ENCODE measurements at places on chromosomes 12 and 14.

DNA sequence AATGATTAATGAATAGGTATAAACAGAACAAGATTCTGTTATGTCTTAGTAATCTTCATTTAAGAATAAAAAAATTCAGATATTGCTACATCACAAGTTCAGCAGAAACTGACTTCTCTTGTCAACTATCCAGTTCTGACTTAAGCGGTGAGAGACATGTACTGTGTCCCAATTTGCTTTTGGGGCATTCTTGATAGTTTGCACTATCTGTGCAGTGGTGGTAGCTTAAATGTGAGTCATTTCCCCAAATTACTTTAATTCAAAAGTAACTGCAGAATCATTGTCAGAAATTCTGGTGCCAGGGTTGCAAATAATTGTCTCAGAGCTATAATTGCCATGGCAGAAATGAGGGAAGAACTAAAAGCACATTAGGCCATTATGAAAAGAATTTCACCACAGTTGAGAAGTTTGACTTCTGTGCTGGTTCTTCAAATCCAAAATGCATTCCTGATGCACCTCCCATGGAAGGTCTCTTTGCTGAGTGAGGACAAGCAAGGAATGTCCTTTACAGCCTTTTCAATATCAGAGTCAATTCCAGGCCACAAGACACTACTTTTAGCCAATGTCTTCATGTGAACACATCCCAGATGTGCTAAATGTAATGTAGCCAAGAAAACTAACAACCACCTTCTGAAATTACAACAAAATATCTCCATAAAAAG is 304.7 kb downstream of the SSPN start:
- no peak for DNase-seq

DNA sequence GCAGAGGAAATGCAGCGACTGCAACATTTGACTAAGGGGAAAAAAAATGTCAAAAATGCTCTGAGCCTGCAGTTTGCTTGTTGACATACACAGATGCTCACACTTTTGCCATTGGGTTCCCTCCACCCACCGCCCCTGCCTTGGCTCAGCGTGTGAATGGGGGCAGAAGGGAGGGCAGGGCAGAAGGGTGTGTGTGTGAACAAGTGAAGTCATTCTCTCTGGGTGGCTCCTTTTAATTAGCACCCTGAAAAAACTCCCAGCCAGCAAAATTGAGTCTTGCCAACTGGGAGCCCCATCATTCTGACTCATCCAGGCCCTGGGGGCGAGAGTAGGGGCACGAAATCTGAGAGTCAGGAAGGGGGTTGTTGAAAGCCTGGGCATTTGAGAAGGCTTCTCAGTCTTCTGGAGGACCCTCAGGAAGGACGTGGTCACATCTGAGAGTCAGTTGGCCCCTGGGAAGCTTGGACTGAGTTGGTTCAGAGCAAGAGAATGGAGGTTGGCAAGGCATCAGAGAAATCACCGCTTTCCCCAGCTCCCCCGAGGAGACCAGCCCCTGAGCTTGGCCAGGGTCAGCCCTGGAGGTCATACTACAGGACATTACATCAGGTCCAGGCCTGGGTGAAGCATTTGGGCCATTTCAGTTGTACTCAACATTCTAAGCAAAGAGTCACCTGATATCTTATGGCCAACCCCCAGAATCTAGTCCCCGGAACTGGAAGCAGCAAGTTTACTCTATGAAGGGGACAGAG is 22.7 kb upstream of the KRT78 start:
- DNase-seq, result no peak

GRCh38 chr12:124453419-124454351 is 113.7 kb downstream of the NCOR2 start:
- DNase-seq, result peak; percentile 76

DNA sequence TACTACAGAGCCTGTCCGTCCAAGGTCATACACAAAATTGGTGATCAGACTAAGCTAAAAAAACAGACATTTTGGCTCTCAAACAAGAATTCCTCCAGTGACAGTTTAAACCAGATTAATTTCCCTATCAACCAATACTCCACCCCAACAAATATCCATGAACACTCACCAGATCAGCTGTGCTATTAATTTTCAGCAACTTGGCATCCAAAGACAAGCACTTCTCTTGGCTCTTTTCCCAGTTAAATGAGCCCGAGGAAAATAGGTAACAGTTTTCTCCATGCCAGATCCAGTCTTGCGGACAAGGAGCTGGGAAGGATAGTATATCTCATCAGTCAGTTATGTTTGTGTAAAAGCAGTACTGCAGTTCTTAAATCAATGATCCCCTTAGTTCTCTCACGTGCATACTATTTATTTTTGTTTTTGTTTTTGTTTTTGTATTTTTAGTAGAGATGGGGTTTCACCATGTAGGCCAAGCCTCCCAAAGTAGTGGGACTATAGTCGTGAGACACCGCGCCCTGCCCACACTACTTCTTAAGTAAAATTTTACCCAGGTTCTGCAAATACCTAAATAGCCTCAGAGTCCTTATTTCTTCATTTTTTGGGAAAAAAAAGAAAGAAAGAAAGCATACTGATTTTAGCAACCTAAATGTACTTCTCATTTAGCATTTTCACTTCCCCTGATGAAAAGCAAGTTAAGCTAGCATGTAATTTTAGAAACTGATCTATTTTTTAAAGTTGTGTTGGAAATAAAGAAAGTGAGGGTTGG is 11.1 kb downstream of the OLR1 start:
- no peak for DNase-seq

DNA sequence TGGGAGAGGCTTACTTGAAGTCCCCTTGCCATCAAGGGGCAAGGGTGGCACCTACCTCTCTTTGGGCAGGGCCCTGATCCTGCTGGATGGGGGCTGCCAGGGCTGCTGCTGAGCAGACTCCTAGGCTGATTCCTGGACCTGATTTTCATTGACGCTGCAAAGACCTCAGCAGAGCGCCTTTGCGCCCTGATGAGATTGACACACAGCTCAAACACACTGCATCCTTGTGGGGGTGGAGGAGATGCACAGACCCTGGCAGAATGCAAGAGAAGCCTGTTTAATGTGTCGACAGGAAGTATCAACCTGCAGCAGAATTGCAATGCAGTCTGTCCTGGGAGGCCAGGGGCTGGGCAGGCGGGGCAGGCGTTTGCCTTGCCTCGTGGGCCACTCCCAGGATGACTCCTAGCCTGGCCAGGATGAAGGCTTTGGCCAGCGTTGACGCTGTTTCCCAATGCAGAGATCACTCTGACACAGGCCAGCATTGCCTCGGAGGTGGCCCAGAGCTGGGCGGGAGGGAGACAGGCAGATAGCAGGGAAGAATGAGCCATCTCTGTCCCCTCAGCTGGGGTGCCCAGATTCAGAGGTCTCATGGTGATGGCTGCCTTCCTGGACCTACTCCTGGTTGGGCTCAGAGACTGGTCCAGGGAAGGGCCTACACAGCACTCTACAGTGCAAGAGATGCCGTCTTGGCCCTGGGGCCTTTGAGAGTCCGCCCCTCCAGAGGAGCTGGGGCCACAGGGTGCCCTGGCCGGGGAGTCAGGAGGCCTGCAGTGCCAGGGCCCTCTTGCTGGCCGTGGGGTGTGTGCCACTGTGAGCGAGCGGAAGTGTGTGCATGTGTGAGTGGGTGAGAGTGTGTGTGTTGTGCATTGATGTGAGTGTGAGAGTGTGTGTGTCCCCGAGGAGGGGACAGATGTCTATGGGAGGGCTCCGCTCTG is 108.3 kb downstream of the KIF26A start:
- no peak for DNase-seq

- peak; percentile 11 for DNase-seq
Measured at GRCh38 chr14:23910101-23910875, 43.3 kb upstream of the DHRS4 start.

DNA sequence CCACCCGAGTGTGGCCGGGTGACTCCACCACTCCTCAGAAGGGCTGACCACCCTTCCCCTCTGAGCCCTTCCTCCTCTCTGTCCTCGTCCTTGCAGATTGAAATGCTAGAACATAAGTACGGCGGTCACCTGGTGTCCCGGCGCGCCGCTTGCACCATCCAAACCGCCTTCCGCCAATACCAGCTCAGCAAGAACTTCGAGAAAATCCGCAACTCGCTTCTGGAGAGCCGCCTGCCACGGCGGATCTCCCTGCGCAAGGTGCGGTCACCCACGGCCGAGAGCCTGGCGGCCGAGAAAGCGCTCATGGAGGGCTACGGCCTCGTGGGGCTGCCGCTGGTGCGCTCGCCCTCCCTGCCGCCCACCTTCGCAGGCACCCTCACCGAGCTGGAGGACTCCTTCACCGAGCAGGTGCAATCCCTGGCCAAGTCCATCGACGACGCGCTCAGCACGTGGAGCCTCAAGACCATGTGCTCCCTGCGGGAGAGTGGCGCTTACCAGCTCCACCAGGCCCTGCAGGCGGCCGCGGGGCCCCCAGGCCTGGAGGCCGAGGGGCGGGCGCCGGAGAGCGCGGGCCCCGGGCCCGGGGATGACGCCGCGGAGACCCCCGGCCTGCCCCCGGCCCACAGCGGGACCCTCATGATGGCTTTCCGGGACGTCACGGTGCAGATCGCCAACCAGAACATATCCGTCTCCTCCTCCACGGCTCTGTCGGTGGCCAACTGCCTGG is 71.8 kb downstream of the IQSEC3 start:
- DNase-seq, result no peak

DNA sequence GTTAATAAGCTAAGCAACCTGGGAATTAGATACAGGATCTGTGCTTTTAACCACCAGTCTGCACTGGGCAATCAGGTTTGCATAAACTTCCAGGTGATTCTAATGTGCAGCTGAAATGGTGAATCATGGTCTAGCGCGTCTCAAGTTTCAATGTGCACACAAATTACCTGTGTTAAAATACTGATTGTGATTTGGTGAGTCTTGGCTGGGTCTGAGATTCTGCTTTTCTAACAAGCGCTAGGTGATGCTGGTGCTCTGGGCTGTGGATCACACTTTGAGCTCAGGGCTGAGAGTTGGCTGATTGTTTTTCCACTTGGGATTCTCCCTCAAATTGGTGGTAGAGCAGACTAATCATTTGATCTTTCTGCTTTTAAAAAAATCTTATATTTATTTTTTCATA is 124.8 kb downstream of the C12orf75 start:
- no peak for DNase-seq

DNA sequence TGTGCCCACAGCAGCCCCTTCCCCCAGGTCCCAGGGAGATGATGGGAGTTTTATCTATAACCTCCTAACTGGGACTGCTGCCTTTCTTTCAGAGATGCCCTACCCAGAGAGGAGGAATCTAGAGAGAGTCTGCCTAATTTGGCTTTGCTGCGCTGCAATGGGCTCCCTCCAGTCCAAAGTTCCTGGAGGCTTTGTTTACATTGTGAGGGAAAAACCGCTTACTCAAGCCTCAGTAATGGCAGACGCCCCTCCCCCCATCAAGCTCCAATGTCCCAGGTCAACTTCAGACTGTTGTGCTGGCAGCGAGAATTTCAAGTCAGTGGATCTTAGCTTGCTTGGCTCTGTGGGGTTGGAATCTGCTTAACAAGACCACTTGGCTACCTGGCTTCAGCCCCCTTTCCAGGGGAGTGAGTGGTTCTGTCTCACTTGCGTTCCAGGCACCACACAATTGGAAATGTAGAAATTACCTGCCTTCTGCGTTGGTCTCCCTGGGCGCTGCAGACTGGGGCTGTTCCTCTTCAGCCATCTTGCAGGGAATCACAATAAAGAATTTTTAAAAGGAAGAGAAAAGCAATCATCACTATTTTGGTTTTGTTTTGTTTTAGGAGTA is 262.5 kb downstream of the FOXG1 start:
- no peak for DNase-seq

Measured in stimulated activated CD4-positive, alpha-beta T cell treated with anti-CD3 and anti-CD28 coated beads, Interleukin-1b, Interleukin-23, amount 100 ng/mL, for 24 hours (primary cell).